ENCODE measurements at places on chromosomes 11 and 22.

GRCh38 chr11:82792822-82793569 lies 59.3 kb upstream of the FAM181B start:
- H3K4me1 ChIP-seq = peaks cover 13% of the 10 kb centered on the region
- no peak overlapping the region for H3K27ac ChIP-seq
- no peak overlapping the region for H3K4me3 ChIP-seq
- H3K27me3 ChIP-seq = no peaks in the 10 kb centered on the region
- no peaks in the 10 kb centered on the region for H3K36me3 ChIP-seq
- DNase-seq = no peak

DNA sequence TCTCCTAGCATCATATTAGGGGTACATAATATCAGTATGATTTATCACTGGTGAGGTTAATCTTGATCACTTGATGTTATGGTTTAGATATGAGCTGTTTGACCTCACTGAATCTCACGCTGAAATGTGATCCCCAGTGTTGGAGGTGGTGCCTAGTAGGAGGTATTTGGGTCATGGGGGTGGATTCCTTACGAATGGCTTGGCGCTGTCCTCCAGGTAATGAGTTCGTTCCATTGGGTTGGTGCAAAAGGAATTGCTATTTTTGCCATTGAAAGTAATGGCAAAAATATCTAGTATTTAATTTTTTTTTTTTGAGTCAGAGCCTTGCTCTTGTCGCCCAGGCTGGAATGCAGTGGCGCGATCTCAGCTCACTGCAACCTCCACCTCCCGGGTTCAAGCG lies 326.3 kb downstream of the AASDHPPT start:
- no peaks in the 10 kb centered on the region for H3K36me3 ChIP-seq
- H3K27me3 ChIP-seq = no peaks in the 10 kb centered on the region
- H3K27ac ChIP-seq = no peak overlapping the region
- no peak overlapping the region for H3K4me3 ChIP-seq
- no peaks in the 10 kb centered on the region for H3K4me1 ChIP-seq

DNA sequence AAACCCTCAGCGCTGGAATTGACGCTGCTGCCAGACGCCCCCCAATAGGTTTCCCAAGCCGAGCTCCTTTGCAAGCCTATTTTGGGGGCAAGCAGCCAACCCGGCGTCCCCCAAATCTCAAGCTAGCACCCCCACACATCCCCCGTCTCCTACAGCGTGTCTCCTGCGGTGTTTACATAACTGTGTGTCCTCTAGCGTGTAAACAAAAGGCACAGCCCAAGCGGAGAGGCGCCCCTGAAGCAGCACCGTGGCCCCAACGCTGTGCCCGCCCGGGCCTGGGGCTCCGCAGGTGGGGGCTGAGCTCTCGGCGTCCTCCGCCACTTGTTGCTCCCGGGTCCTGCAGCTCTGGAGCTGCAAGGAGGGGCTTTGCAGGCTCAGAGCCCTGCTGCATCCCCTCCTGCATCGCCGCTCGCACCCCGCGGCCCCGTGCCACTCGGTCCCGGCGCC lies 1.6 kb downstream of the CADM1 start:
- H3K4me1 ChIP-seq = peaks cover 15% of the 10 kb centered on the region
- no peak overlapping the region for H3K27ac ChIP-seq
- peak overlapping the region; percentile 59 for H3K4me3 ChIP-seq
- peaks cover 43% of the 10 kb centered on the region for H3K27me3 ChIP-seq
- no peaks in the 10 kb centered on the region for H3K36me3 ChIP-seq

- no peak overlapping the region for H3K27ac ChIP-seq
- DNase-seq = no peak
- H3K27me3 ChIP-seq = no peaks in the 10 kb centered on the region
- H3K4me1 ChIP-seq = no peaks in the 10 kb centered on the region
Observed at GRCh38 chr11:110798201-110798900, 86.1 kb upstream of the ARHGAP20 start.

DNA sequence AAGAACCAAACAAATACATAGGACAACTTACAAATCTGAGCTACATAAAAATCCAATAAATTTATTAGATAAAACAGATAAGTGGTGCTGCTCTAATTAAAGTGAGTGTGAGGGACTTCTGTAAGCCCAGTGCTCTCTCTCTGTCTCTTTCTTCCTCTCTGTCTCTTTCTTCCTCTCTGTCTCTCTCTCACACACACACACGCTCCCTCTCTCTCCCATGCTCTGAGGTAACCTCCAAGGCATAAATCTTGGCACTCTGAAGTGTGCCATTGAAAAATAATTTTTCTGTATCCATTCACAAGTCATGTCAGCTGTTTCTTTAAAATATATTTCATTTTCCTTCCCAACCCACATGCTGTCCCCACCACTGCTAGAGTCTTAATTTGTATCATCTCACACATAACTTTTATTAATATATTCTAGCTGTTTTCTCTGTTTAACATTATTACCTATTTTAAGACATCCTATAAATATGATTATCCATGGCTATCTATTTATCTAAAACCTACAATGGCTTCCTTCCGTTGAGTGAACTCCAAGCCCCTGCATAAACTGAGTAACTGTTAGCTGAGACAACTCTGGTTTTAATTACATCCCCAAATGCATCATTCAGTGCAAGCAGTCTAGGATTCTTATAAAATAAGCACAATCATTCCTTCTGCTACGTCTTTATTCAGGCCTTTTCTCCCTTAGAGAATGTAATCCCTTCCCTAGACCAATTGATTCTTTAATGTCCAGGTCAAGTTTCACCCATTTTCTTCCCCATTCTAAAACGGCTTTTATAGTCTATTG lies 57.4 kb upstream of the SLC5A12 start:
- H3K27ac ChIP-seq = no peak overlapping the region
- no peak overlapping the region for H3K4me3 ChIP-seq
- no peaks in the 10 kb centered on the region for H3K27me3 ChIP-seq
- no peak for DNase-seq
- H3K36me3 ChIP-seq = no peaks in the 10 kb centered on the region
- H3K4me1 ChIP-seq = no peaks in the 10 kb centered on the region

- DNase-seq = no peak
- H3K27ac ChIP-seq = no peak overlapping the region
- H3K36me3 ChIP-seq = no peaks in the 10 kb centered on the region
- no peaks in the 10 kb centered on the region for H3K4me1 ChIP-seq
Observed at GRCh38 chr11:113043698-113044097, 82.5 kb downstream of the NCAM1 start.

DNA sequence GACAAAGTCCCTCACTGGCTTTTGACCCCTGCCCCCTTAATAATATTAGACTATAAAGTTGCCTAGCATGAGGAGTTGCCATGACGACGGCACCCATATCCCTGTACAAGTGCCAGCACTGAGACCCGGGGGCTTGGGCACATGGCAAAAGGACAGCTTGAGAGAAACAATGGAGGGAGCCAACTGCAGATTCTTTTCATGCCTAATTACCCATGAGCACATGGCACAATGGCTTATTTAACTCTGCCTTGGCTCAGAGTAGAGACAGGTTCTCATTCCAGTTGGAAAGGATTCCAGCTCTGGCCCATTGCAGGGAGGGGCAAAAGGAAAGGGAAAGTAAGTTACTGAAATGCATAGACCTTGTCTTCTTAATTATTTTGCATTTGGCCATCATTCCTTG lies 261.2 kb upstream of the UBASH3B start:
- H3K27me3 ChIP-seq = no peaks in the 10 kb centered on the region
- no peak for DNase-seq
- no peak overlapping the region for H3K4me3 ChIP-seq
- no peaks in the 10 kb centered on the region for H3K4me1 ChIP-seq
- H3K27ac ChIP-seq = no peak overlapping the region

- peak; percentile 79 for DNase-seq
- H3K4me1 ChIP-seq = peaks cover 48% of the 10 kb centered on the region
- no peaks in the 10 kb centered on the region for H3K27me3 ChIP-seq
- peaks cover 28% of the 10 kb centered on the region for H3K36me3 ChIP-seq
- peak overlapping the region; percentile 68 for H3K4me3 ChIP-seq
- peak overlapping the region; percentile 94 for H3K27ac ChIP-seq
Observed at GRCh38 chr11:73308961-73309919, 1.2 kb downstream of the ARHGEF17 start.

- H3K27me3 ChIP-seq = no peaks in the 10 kb centered on the region
- H3K4me3 ChIP-seq = no peak overlapping the region
- peaks cover 4% of the 10 kb centered on the region for H3K4me1 ChIP-seq
- no peak for DNase-seq
- H3K36me3 ChIP-seq = no peaks in the 10 kb centered on the region
- no peak overlapping the region for H3K27ac ChIP-seq
Observed at GRCh38 chr11:77395460-77396173, 78.3 kb downstream of the PAK1 start.

DNA sequence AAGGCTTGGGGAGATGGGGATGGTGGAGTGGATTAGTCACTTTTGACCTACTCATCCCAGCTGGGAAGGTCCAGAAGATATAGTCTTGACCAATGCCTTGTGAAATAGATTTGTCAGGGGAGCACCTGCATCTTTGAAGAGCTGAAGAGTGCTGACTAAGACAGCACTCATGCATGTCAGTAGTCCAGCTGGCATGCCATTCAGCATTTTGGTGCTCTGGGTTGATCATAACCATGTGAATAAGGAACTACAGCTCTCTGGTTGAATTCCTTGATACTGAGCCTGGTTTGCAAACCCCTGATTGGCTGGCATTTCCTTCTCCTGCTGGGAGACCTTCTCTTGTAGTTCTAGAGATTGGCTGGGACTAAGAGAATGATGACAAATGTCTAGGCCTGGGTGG lies 106.8 kb upstream of the ALX4 start:
- H3K4me1 ChIP-seq = no peaks in the 10 kb centered on the region
- H3K36me3 ChIP-seq = no peaks in the 10 kb centered on the region
- H3K27me3 ChIP-seq = peaks cover 17% of the 10 kb centered on the region
- H3K4me3 ChIP-seq = no peak overlapping the region
- no peak for DNase-seq
- H3K27ac ChIP-seq = no peak overlapping the region

DNA sequence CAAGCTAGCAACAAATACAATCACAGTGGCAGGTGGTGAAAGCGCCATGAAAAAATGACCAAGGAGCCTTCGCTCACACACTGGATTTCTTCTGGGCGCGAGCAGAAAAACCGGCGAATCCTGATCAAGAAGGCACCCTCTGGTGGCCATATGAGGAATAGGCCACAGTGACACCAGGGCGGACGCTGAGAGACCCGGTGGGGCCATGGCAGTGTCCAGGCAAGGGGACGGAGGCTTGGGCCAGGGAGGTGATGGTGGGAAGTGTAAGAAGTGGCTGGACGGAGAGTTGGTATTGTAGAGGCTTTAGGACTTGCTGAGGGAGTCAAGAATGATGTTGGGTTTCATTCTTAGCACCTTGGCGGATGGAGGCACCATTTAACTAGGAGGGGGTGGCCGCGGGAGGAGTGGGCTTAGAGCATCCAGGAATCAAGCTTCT lies 16.9 kb upstream of the RAC2 start:
- DNase-seq = peak; percentile 42
- H3K36me3 ChIP-seq = no peaks in the 10 kb centered on the region
- no peak overlapping the region for H3K27ac ChIP-seq
- H3K4me3 ChIP-seq = no peak overlapping the region
- peaks cover 6% of the 10 kb centered on the region for H3K27me3 ChIP-seq

GRCh38 chr22:44701824-44702478 lies at the start of gene PRR5:
Gene PRR5, plus strand, starts transcription at chr22:44702204. Its CDS starts 271 bp downstream, at chr22:44702475.
- H3K27me3 ChIP-seq = no peaks in the 10 kb centered on the region
- H3K36me3 ChIP-seq = peaks cover 7% of the 10 kb centered on the region
- peak within 1 kb of the TSS; percentile 54 for H3K4me3 ChIP-seq
- H3K27ac ChIP-seq = peak within 1 kb of the TSS; percentile 16
- peak; percentile 89 for DNase-seq

- H3K27ac ChIP-seq = no peak overlapping the region
- H3K4me3 ChIP-seq = no peak overlapping the region
- no peaks in the 10 kb centered on the region for H3K27me3 ChIP-seq
- no peaks in the 10 kb centered on the region for H3K36me3 ChIP-seq
- DNase-seq = no peak
- H3K4me1 ChIP-seq = no peaks in the 10 kb centered on the region
Observed at GRCh38 chr11:96680211-96681018, 290.6 kb downstream of the JRKL start.

DNA sequence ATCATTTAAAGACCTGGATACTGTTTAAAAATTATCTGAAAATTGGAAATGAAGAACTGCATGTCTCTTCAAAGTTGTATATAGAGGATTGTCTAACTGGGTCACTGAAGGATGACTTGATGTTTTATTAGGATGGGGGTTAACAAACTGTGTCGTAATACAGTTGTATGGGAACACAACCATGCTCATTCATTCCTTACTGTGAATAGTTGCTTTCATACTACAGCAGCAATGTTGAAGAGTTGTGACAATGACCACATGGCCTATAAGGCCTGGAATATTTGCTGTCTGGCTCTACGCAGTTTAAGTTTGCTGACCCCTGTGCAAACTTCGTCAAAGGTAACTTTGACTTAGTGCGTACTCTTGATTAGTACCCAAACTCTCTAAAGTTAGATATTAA lies 38.4 kb downstream of the FDX1 start:
- no peaks in the 10 kb centered on the region for H3K27me3 ChIP-seq
- no peaks in the 10 kb centered on the region for H3K4me1 ChIP-seq
- no peak overlapping the region for H3K27ac ChIP-seq
- peaks cover 14% of the 10 kb centered on the region for H3K36me3 ChIP-seq
- DNase-seq = no peak

DNA sequence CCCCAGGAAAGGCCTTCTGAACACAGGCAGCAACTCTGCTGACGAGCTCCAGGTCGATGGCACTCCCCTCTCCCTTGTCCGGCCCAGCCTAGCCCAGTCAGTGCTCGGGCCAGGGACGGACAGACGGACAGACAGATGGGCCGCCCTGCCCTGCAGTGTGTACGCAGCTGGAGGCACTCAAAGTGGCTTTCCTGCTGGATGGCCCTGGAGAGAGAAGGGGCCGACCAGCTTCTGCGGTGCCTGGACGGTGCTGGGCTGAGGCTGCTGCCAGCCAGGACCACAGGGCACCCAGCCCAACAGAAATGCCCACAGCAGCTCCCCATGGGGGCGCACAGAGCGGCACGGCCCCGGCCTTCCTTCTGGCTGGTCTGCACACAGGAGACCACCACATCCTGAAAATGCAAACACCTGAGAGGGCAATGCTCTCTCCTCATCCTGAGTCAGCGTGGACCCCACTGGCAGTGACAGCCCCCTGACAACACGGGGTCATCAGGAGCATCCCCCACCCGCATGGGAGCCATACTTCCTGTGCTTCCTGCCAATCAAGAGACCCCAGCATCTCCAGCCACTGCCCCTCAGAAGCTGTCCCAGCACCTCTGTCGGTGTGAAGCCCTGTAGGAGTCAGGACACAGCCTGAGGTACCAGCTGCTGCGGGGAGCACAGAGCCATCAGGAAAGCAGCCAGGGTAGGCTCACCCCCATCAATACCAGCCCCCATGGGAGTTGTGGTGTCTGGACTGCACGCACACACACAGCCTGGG lies 692 bp upstream of the MOB2 start:
- H3K27me3 ChIP-seq = no peaks in the 10 kb centered on the region
- DNase-seq = no peak
- H3K4me1 ChIP-seq = peaks cover 17% of the 10 kb centered on the region

- no peaks in the 10 kb centered on the region for H3K36me3 ChIP-seq
- H3K27ac ChIP-seq = peak overlapping the region; percentile 14
- H3K4me1 ChIP-seq = no peaks in the 10 kb centered on the region
- peak; percentile 75 for DNase-seq
Observed at GRCh38 chr11:78290293-78291176, 101.8 kb downstream of the USP35 start.

DNA sequence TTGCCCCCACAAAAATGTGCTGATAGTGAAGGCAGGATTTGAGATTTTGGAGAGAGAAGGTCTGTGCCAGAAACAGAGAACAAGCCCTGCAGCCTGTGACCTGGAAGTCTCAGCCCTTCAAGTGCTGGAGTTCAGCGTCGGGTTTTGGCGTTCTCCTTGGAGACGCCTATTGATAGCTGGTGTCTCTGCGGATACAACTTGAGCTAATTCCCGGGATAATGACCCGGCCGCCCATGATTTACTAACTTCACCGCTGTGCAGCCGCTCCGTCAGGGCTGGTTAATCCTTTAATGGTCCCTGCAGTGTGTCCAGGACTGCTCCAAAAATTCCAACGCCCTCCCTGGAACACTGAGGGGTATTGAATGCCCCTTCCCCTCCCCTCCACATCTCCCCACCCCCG lies 76.6 kb downstream of the WT1 start:
- H3K27ac ChIP-seq = no peak overlapping the region
- peaks cover 24% of the 10 kb centered on the region for H3K27me3 ChIP-seq
- DNase-seq = no peak
- H3K4me1 ChIP-seq = no peaks in the 10 kb centered on the region
